ENCODE measurements at places on chromosomes 11 and 22. TPM values are rescaled to one million over a fixed set of nuclear protein-coding genes. Genes with fewer than 3 reads are reported as not detected.

GRCh38 chr22:17397756-17398547 is 28.7 kb downstream of the CECR2 start:
- no peak for DNase-seq

DNA sequence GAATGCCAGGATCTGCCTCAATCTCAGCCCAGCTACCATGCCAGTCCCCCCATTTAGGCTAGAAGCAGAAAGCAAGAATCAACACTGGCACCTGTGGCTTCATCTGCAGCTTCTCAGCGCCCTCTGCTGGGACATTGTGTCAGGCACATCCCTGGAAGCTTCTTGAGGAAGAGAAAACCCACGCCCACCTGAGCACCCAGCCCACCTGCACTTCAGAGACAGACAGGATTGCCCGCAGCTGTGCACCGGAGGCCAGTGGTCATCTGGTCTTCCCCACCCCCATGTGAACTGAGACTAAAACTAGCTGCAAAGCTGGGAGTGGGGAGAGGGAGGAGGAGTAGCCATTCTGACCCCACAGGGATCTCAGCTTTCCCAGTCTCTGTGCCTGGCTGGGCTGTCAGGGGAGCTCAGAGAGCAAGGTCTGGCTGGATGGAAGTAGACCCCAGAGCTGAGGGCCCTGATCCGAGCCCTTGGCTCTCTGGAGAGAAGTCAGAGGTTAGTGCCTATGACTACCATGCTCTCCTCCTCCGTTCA is 66.8 kb downstream of the FEZ1 start:
- DNase-seq = peak; percentile 78

GRCh38 chr22:50531962-50532674 is 2.3 kb upstream of the TYMP start:
- DNase-seq = peak; percentile 88

GRCh38 chr22:32533265-32534111 is 58.9 kb downstream of the FBXO7 start:
- DNase-seq = no peak

GRCh38 chr11:8362491-8362890 is 98.8 kb upstream of the LMO1 start:
- no peak for DNase-seq

GRCh38 chr11:111559800-111560464 is 19.4 kb downstream of the LAYN start:
- no peak for DNase-seq

- no peak for DNase-seq
Measured at GRCh38 chr11:20342347-20343141, 21.0 kb upstream of the HTATIP2 start.

DNA sequence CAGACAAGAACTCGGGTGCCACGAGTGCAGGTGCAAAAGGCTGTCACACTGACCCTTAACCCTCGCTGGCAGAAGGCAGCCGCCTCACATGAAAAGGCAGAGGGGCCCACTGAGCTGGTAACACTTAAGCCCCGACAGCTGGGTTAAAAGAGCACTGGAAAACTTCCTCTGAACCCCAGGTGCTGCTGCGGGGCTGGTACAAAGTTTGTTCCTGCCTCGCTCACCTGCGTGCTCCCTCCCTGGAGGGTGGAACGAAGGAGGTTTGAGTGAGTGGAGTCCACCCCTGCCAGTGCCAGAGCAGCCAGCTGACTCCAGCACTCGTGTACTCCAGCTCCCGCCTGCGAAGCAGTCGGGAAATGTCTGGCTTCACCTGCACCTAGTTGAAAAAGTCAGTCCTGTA is 12.6 kb downstream of the SULT4A1 start:
- DNase-seq = peak; percentile 3

Gene SGSM1
- total RNA-seq = 0.48 TPM

Gene CECR2
- total RNA-seq = 24.1 TPM

Gene CCDC73
- total RNA-seq = not detected

Gene GPR83
- 0.11 TPM for total RNA-seq

Gene KIF18A
- not detected for total RNA-seq

Gene OR6T1
- total RNA-seq = not detected

Data from psoas muscle (tissue), 8 donors.